NCI-H446 treated with DMSO at 0.1 percent for 48 hours (cell line): ENCODE measurements at places on chromosomes 16 and 17.

GRCh38 chr17:83149761-83150251 lies 70.4 kb downstream of the METRNL start:
- DNase-seq = no peak

DNA sequence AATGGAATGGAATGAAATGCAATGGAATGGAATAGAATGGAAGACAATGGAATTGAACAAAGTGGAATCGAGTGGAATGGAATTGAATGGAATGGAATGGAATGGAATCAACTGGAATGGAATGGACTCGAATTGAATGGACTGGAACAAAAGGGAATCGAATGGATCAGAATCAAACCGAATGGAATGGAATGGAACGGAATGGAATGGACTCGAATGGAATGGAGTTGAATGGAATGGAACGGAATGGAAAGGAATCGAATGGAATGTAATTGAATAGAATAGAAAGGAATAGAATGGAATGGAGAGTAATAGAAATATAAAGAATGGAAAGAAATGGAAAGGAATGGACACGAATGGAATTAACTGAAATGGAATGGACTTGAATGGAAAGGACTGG lies 475.2 kb upstream of the WSB1 start:
- DNase-seq = no peak

DNA sequence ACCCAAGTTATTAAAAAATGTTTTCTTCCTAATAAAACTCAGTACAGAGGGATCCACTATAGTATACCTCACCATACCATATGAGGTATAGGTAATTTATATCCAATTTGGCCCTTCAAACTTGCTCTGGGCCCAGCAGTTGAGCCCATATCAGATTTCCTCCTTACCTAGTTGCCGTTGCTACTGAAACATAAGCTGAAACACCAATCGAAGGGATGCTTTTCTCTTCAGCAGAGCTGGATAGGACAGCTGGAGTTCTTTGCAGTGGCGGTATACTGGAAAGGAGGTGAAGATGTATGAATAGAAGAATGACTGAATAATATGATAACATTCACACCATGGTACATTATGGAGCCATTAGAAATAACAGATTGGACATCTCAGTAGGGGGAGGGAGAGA lies 42.7 kb downstream of the TNRC6C start:
- DNase-seq = no peak

DNA sequence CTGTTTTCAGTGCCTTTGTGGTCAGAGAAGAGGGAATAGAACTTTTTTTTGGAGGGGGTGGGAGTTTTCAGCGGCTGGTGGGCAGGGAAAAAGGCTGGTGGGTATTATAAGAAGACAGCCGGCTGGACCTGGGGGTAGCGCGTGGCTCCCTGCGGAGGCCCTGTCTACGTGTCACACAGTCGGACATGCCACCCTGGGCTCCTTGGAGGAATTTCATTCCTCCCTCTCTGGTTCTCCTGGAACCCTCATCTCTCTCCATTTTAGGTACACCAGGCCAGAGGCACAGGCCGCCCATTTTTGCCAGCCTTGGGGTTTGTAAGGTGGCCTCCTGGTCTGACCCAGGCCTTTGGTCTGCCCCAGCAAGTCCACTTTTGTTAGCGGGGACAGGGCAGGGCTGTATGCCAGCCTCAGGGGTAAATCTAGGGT lies 908 bp downstream of the FKBP10 start:
- no peak for DNase-seq

- peak; percentile 39 for DNase-seq
These were observed 3.0 kb downstream of the NGFR start for GRCh38 chr17:49498029-49498615.

GRCh38 chr17:82160075-82160474 lies 52.6 kb downstream of the CCDC57 start:
- no peak for DNase-seq

GRCh38 chr17:27531469-27531961 lies 75.3 kb downstream of the KSR1 start:
- DNase-seq = no peak

DNA sequence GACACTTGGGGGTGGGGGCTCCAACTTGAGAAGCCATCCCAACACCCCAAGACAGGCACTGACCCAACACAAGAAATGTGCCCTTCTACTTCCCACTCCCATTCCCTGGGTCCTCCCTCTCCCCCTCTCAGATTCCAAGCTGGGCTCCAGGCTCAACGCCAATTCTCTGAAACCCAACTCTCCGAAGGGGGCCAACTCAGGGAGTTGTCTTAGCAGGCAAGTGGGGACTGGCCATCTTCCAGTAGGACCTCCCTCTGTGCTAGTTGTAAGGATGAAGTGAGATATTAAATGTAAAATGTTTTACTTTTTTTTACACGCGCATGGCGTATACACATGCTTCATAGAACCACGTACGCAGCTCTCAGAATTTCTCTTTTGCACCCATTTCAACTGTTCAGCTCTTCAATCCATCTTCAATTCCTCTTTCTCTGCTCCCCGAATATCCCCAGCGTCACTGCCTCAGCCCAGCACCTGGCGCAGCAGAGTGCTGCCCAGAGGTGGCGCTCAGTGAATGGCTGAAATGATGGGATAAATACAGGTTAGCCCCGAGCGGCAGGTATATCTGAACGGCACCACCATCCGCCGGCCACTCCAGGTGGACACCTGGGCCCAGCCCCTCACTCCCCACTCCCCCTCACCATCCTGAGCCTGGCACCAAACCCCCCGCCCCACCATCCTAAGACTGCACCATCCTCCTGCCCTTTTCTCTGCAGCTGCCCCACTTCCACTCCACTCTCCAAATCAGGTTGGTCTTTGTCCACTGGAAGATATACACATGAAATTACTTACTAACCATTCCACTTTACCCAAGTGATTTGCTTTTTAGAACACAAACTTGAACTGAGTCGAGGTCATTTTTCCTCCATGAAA lies 43.9 kb upstream of the TNRC6C start:
- DNase-seq = peak; percentile 60

GRCh38 chr17:72143245-72143644 lies 22.4 kb downstream of the SOX9 start:
- no peak for DNase-seq

DNA sequence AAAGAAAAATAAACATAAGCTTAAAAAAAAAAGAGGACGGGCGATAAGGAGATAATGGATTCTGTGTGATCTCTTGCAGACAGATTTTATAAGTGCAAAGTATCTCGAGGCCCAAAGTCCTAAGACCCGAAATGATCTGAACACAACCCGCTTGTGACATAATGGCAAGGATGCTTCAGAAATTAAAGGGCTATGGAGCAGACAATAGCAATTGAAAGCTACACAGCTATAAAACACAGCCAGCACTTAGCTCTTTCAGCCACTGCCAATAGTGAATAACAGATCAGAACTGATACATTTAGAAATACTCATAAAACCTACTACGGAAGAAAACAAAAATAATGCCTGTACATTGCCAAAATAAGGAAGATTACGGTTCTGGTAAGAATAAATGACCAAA lies 117.5 kb downstream of the ZFHX3 start:
- no peak for DNase-seq

DNA sequence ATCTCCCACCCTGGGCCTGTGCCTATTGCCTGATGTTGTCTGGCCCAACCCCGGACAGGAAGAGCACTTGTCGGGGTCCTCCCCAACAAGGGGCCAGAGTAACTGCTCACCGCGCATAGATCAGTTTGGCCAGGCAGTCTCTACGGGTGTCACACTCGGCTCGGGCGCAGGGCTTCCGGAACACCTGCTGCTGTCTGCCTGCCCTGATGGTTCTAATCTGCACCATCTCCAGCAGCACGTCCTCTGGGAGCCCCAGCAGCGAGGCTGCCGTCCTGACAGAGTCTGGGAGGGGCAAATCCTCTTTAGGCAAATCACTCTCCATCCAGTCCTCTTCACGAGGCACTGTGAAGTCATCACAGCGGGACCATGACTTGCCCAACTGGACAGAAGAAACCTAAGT lies 24.0 kb downstream of the MYO19 start:
- DNase-seq = no peak

GRCh38 chr17:29941334-29941733 lies at the start of gene EFCAB5:
Gene EFCAB5, plus strand, starts transcription at chr17:29941634. Its CDS starts 163 bp downstream, at chr17:29941797.
- DNase-seq = no peak

- DNase-seq = no peak
These were observed at the start of gene NTN1 for GRCh38 chr17:9021158-9021991. Gene NTN1, plus strand, starts transcription at chr17:9021510. Its CDS starts 864 bp downstream, at chr17:9022374.

DNA sequence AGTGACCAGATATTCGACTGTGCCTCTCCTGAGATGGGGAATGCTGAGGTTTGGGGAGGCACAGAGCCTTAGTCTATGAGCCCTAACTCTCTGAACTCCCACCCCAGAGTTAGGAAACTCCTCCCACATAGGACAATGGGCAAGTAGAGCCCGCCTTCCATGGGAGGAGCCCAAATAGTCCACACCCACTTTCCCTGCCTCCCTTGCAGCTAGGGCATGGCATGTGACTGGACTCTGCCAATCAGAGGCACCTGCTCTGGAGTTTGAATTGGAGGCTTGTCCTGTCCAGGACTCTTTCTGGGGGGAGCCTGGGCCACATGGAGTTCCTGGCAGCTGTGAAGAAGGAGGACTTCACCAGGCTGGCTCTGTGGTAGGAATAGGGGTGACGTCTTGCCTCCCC lies 48.4 kb downstream of the SOCS1 start:
- no peak for DNase-seq

DNA sequence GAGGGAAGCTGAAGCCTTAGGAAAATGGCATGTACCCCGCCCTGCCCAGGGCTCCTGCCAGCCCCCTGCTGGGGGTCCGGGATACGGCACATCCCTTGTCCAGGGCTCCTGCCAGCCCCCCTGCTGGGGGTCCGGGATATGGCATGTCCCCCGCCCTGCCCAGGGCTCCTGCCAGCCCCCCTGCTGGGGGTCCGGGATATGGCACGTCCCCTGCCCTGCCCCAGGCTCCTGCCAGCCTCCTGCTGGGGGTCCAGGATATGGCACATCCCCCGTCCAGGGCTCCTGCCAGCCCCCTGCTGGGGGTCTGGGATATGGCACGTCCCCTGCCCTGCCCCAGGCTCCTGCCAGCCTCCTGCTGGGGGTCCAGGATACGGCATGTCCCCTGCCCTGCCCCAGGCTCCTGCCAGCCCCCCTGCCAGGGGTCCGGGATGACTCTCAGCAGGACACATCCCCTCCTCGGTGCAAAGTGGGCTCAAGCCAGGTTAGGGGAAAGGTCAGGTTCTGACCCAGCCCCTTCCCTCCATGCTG lies 43.2 kb downstream of the RPH3AL start:
- DNase-seq = no peak

- DNase-seq = no peak
These were observed 552.3 kb downstream of the TOX3 start for GRCh38 chr16:51994597-51994996.

DNA sequence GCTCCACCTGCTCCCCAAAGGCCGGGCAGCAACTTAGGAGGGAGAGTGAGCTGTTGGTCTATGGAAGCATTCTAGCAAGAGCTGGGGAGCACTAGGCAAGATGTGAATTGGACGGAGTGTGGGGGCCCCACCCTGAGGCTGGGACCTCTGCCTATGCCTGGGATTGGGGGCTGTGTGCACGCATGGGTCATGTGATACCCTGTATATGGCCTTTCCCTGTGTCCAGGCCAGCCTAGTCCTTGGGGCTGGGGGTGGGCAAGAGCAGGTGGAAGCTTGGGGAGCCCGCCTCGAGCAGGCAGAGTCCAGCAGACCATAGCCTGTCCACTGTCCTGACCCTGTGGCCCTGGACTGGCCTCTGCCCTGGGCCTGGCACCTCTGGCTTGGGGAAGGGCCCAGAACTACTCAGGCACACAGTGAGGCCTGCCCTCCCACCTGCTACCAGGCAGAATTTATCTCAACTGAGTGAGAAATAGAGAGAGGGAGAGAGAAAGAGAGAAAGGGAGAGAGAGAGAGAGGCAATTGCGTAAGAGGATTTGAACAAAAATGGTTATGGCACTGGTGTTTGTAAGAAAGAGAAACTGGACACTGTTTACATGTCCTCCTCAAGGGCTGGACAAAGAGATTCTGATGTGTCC lies 19.1 kb downstream of the PDP2 start:
- DNase-seq = no peak

DNA sequence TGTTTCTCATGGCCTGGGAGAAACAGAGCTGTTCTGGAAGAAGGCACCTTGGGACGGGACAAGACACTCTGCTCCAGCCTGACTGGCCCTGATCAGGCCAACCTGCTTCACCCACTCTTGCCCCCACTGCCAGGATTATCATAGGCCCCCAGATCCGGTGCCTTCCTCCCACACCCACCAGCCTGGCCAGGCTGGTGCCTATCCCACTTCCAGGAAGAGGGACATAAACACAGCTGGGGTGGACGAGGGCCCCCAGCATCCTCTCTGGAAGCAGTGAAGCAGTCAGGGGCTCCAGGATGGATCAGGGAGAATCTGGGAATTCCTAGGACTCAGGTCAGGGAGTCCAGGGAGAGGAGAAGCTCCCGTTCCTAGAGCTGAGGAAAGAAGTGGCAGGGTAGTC lies 16.9 kb upstream of the ITGA3 start:
- no peak for DNase-seq

GRCh38 chr16:4271176-4272113 lies 1.4 kb downstream of the TFAP4 start:
- DNase-seq = peak; percentile 85

GRCh38 chr17:41659427-41660212 lies 29.1 kb upstream of the EIF1 start:
- DNase-seq = no peak

DNA sequence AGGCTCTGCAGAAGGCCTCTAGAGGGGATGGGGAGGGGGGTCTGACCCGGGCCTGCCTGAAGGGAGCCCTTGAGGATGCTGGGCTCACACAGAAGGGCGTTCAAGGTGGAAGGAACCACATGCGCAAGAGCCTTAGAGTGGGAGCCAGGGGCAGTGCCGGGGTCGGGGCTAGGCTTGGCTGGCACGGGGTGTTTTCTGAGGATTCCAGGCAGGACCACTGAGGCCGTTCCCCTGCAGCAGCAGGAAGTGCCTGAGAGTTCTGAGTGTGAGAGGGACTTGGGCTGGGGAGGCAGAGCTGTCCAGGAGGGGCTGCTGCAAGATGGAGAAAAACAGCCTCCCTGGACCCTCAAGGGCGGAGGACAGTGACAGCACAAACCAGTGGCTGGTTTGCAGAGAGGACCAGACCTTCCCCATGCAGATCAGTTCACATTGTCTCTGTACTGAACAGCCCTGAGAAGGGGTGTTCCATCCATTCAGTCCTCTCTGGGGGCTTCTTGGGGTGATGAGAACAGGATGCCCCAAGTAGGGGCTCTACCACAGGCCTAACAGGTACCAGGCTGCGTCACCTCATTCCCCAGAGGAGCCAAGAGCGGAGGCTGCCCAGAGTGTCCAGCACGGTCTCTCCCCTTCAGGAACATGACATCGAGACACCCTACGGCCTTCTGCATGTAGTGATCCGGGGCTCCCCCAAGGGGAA lies 3.4 kb downstream of the NDRG4 start:
- no peak for DNase-seq

DNA sequence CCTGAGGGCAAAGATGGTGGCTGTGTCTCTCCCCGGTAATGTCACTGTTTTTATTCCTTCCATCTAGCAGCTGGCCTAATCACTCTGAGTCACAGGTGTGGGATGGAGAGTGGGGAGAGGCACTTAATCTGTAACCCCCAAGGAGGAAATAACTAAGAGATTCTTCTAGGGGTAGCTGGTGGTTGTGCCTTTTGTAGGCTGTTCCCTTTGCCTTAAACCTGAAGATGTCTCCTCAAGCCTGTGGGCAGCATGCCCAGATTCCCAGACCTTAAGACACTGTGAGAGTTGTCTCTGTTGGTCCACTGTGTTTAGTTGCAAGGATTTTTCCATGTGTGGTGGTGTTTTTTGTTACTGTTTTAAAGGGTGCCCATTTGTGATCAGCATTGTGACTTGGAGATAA lies 5.5 kb upstream of the RAPGEFL1 start:
- DNase-seq = no peak

- DNase-seq = no peak
These were observed 8.2 kb upstream of the COL1A1 start for GRCh38 chr17:50209472-50210239.

GRCh38 chr17:38434178-38434665 lies 6.0 kb downstream of the ARHGAP23 start:
- DNase-seq = no peak
